Activated naive CD8-positive, alpha-beta T cell treated with anti-CD3 and anti-CD28 coated beads, Interleukin-2, amount 50 U/mL, for 24 hours (primary cell): ENCODE measurements at places on chromosomes 13 and 19.

- no peak for DNase-seq
Measured at GRCh38 chr13:20388184-20388583, 137.5 kb downstream of the CRYL1 start.

- peak; percentile 57 for DNase-seq
Measured at GRCh38 chr19:12656899-12657571, 9.5 kb downstream of the MAN2B1 start.

GRCh38 chr13:47289567-47289966, 392.7 kb upstream of the HTR2A start:
- DNase-seq: no peak

GRCh38 chr19:42114412-42114811, 17.8 kb downstream of the POU2F2 start:
- no peak for DNase-seq

DNA sequence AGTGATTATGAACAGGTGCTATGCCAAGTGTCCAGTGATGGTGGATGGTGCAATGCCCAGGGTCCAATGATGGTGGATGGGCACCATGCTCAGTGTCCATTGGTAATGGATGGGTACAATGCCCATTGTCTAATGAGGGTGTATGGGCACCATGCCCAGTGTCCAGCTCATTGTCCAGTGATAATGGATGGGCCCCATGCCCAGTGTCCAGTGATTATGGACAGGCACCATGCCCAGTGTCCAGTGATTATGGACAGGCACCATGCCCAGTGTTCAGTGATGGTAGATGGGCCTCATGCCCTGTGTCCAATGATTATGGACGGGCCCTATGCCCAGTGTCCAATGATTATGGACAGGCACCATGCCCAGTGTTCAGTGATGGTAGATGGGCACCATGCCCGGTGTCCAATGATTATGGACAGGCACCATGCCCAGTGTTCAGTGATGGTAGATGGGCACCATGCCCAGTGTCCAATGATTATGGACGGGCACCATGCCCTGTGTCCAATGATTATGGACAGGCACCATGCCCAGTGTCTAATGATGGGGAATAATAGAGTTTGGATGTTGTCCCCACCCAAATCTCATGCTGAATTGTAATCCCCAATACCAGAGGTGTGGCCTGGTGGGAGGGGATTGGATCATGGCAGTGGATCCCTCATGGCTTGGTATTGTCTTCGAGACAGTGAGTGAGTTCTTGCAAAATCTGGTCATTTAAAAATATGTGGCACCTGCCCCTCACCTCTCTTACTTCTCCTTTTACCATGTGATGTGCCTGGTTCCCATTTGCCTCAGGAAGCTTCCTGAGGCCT, 87.8 kb downstream of the ANKRD10 start:
- DNase-seq: no peak

DNA sequence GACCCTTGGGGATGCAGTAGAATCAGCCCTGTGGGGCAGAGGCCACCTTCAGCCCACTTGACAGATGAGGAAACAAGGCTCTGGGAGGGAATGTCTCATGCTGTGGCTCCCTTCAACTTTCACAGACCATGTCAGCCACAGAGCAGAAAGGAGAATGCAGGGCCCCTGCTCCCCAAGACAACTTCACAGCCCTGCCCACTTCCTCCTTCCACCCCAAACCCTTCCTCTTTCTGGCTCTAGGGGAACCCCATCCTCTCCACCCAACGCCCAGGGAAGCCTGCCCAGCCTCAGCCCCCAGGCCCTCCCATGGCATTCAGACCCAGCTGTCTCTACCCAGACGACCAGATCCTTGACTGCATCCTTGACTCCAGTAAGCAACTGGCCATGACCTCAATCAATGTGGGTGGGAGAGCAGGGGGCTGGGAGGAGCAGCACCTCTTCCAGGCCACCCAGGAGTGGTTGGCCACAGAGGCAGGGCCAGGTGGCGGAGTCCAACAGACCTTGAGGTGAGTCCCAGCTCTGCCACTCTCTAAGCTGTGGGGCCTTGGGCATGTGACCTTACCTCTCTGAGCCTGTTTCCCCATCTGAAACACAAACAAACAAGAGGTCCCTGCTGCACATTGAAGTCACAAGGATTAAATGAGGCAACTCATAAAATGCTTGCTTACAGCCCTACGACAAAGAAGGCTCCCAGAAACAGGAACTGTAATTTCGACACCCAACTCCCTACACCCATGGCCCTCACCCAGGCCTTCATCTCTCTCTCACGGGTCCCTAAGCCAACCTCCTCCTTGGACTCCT, 15.8 kb downstream of the DEDD2 start:
- DNase-seq: peak; percentile 61

- DNase-seq: no peak
Measured at GRCh38 chr13:53013113-53013512, 15.5 kb upstream of the OLFM4 start.

GRCh38 chr19:37930416-37930815, 23.4 kb downstream of the SIPA1L3 start:
- DNase-seq: no peak
